ENCODE measurements at places on chromosomes 16 and 17.
A peak's percentile ranks its signal among the peaks of the same experiment; 100 is the strongest.

GRCh38 chr16:67668495-67669157 is 2.0 kb downstream of the C16orf86 start:
- no peak for DNase-seq

DNA sequence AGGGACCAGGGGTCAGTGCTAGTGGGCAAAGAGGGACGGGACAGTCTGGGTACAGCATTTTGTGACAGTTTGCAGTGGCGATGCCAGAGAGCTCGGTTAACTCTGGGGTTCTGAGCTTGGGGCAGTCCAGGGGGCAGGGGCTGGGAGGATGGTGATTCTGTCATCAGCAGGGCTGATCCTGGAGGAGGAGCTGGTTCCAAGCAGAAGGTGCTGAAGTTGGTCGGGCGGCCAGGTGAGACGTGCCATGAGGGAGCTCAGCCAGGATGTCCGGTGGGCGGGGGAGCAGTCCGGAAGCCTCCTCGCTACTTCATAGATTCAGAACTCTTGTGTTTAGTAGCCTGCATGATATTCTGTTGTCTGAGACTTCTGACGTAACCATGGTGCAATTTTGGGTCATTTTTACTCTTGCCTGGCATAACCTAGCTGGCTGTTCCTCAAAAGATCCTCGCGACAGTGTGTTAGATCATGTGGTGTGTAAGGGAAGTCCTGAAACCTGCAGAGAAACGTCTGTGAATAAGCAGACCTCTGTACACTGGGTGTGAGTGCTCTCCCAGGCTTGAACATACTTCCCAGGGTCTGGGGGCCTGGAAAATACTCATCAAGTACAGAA is 122.0 kb downstream of the CLEC16A start:
- DNase-seq, result no peak

DNA sequence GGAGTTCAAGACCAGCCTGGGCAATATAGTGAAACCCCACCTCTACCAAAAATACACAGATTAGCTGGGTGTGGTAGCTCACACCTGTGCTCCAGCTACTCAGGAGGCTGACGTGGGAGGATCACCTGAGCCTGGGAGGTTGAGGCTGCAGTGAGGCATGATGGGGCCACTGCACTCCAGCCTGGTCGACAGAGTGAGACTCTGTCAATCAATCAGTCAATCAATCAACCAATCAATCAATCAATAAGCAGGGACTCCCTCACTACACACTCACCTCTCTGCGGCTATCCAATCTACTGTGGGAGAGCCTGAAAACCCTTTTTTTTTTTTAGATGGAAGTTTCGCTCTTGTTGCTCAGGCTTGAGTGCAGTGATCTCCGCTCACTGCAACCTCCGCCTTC is 31.6 kb downstream of the CPSF4L start:
- DNase-seq, result no peak

- no peak for DNase-seq
Measured at GRCh38 chr16:13587181-13587580, 332.8 kb upstream of the ERCC4 start.

DNA sequence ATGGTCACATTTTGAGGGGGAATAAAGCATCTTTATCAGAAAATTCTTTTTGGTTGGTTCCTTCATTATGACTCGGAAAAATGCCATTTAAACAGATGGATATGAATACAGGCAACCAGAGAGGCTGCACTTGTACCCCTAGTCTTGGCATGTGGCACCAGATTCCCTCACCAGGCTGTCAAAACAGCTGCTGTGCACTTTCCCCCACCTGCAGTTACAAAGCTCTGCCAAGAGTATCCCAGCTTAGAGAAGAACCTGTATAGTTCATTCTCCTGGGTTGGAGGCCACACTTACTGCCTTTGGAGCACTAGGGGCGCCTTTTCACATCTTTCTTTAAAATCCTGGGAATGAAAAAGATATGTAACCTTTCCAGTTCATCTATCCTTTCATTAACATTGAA is 190.3 kb downstream of the KIF2B start:
- no peak for DNase-seq

GRCh38 chr17:68016838-68017237 is 18.7 kb upstream of the KPNA2 start:
- no peak for DNase-seq

- no peak for DNase-seq
Measured at GRCh38 chr17:74921769-74922168, 1.3 kb downstream of the USH1G start.

DNA sequence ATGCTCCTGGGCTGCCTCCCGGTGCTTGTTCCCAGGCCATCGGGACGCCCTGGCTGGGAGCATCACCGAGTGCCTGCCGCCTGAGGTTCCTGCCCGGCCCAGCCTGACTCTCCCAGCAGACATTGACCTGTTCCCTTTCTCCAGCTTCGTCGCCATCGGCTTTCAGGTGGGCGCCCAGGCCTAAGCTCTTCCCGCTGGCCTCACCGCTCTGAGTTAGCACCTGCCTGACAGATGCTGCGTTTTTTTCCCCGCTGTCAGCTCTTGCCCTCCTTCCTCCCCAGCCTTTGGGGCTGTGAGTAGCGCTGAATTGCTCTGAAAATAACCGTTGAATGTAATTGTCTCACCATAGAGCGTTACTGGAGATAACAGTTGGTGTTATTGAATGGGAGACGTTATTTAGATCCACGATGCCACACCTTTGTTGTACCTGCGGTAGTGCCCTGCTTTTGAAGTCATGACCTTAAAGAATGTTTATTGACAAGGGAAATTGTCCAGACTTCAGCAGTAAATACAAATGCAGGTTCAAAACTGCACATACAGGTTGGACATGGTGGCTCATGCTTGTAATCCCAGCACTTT is 21.3 kb upstream of the SMIM5 start:
- peak; percentile 53 for DNase-seq

DNA sequence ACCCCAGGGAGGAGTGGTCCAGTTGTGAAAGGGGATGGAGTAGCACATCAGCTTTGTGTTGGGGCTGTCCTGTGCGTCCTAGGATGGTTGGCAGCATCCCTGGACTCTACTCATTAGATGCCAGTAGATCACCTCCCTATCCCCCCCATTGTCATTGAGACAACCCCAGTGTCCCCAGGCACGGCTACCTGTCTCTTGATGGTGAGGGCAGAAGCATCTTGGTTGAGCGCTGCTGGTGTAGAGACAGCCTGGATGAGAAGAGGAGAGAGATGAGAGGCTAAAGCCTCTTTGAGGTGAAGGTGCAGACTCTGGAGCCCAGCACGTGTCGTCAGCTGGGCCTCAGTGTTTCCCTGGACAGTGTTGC is 55.4 kb downstream of the TNFRSF13B start:
- no peak for DNase-seq

DNA sequence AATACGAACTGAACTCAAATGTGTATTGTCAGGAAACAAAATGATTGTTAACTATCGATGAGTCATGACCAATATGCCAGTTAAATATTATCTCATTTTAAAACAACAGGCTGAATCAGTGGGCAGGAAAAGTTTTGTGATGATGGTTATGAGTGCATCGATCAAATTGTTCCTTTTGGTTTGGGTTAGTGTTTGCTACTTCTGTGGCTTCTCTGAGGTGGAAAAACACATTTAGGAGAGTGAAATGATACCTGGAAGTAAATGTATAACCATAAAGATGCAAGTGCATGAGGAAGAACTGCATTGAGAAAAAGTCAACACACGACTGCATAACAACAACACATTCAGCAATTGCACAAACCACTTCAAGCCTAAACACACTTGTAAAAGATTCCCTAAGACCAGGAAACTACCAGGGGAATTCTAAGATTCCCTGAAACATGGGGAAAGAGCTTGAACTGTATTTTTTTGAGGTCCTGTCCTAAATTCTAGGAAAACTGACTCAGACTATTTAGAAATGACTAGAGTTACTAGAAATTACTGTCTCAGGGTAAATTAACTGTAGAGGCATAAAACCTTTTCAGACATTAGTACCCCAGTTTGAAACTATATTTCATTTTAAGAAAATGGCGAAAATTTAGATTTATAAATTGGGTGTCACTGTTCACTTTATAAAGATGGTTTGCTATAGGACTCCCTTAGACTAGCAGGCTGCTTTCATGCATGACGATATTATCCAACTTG is 44.8 kb downstream of the CDYL2 start:
- DNase-seq, result no peak

DNA sequence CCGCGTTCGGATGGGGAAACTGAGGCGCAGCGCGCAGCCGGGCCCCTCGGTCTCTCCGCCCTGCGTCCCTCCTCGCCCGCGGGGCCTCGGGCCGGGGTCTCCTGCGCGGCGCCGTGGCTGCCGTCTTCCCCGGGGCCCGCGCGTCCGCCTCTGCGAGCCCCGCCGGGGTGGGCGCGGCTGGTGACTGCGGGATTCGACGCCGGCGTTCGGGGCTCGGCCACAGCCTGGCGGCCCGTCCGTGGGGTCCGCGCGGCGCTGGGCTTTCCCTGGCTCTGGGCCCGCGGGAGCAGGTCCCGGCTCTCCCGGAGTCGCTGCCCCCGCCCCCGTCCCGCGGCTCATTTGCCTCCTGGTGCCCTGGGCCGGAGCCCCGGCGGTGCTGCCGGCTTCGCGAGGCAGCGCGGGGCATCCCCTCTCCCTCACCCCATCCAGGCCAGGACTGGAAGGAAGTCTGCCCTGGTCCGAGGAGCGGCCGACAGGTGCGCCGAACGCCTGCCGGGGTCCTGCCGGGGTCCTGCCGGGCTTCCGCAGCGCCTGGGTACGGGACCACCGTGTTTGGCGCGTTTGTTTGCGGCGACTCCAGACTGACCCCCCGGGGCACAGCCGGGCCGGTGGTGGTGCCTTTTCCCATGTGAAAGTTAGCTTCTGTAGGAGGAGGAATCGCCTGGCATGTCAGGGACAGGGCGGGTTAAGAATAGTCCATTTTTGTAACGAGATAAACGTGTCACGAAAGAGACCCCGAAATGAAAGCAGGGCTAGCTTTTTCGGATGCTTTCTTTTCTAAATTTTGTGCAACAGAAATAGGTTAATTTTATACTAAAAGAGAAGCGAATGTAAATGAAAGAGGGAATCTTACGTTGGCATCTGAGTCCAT is 671 bp downstream of the CHMP6 start:
- DNase-seq, result no peak

GRCh38 chr16:75590920-75591843 is 25.0 kb downstream of the GABARAPL2 start:
- DNase-seq, result no peak

DNA sequence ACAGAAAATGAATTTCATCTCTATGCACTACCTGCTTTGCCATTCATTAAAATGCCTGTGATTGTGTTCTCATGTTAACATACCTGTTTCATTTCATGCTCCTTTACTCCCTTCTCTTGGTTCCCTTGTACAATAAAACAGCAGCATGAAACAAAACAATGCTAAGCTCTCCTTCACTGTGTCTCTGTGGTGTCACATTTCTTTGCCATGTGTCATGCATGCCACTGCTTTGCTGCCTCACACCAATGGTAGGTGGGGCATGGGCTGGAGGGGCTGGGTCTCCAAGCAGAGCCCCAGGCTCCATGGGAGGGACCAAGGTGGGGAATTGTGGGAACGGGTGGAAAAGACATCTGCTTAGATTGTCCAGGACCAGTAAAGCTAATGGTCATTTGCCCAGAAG is 83.6 kb downstream of the RGS9 start:
- no peak for DNase-seq

DNA sequence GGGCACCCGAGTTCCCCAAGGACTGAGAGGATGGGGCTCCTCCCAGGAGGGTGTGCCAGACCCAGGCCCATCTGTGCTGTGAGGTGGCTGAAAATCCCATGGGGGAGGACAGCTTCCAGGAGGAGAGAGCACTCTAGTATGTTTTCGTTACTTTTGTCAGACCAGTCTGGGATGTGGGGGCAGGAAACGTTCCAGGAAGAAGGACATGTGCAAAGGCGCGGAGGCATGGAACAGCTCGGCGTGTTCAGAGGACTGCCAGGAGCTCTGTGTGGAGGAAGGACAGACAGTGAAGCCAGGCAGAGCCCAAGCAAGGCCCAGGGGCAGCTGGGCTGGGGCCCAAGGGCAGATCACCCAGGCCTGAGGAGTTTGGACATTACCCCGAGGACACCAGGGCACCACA is 7.0 kb downstream of the CA4 start:
- DNase-seq, result no peak

GRCh38 chr16:63806794-63807506 is 1314.9 kb downstream of the CDH11 start:
- no peak for DNase-seq

GRCh38 chr17:1019451-1019850 is 22.5 kb downstream of the TIMM22 start:
- no peak for DNase-seq

DNA sequence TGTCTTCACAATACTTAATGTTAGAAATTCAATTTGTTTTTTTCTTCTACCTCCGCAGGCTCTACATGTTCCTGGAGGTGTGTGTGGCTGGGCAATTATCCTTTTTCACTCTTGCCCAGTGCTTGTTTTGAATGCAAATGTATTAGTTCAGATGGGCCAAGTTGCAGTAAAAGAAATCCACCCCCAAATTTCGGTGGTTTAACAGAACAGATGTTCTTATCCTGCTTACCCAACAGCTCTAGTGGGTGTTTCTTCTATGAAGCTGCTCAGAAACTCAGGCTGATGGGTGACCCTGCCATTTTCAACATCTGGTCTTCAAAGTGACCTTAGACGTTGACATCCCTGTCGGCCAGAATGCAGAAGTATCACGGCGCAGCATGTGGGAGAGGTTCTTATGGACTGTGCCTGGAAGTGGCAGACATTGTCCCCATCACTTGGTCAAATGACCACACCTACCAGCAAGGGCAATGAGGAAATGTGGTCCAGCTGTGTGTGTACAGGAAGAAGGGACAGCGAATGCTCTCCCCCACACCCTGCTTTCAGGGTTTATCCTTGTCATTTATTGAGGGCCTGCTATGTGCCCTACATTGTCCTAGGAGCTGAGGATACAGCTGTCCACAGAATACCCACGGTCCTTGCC is 157.3 kb downstream of the CDH13 start:
- DNase-seq, result no peak

DNA sequence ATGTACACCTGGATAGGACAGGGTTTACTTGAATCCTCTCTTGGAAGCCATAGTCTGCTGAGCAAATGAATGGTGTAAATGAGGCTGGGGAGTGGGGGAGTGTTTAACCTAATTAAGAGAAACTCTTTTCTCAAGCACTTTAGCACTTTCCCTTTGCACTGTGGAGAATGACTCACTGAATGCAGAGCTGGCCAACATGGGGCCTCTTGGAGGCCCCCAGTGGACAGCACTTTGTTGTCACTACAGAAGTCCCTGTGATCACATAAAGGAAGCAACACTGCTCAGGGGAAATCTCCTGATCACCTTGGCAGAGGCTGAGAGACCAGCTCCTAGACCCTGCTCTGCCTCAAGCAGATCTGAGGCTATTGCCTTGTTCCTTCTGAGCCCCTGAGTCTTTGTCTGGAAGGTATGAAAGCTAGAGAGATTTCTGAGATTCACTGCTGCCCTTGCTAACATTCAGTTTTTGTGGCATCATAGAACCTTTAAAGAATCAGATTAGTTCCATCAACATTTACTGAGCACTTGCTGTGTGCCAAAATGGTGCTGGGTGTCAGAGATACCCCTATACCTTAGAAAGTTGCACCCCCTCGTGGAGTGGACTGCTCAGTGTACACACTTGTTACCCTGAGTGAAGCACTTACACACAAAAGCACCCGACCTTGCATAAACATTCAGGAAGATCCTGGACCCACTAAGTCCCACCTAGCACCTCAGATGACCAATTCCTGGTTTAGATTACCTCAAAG is 230.1 kb upstream of the CCL2 start:
- DNase-seq, result no peak

Measured in NCI-H146 (cell line).